ENCODE measurements at places on chromosomes 7 and 10.

DNA sequence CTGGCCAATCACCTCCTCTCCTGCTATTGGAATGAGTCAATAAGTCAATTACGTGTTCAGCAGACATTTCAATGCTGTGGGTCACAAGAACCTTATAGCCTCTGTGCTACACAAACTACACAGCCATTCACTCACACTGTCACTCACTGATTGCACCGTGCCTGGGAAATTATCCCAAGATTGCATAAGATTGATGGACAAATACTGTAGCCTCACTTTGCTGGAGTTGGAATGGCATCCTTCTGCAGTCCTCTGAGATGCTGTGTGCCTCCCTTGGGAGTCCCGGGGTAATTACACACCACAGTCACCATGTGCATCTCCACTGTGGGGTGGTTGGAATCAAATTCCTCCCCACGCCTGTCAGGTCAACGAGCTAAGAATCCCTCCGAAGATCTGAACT, 358.7 kb upstream of the MGMT start:
- no peak for DNase-seq

GRCh38 chr7:12601302-12601869, 30.9 kb downstream of the SCIN start:
- DNase-seq: no peak

DNA sequence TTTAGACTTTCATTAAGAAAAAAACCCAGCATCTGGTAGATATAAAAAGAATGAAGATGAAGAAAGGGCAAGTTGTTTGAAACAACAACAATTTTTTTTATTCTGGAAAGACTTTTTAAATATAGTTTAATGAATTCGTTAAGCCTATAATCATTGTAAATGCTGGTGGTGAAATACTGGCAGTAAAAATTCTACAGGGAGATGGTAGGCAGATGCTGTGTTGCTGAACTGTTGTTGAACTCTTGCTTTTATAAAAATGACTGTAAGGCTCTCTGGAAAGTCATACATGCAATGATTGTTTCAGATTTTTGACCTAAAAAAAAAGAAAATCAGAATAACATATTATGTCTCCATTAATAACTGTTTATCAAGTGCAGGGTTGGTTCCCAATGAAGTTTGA, 39.0 kb downstream of the SCIN start:
- no peak for DNase-seq

- DNase-seq: no peak
Observed at GRCh38 chr10:127978481-127978880, 71.6 kb downstream of the PTPRE start.

GRCh38 chr10:17154116-17154515, 24.5 kb upstream of the CUBN start:
- no peak for DNase-seq

GRCh38 chr7:83769407-83769806, 120.5 kb upstream of the SEMA3E start:
- no peak for DNase-seq

- DNase-seq: no peak
Observed at GRCh38 chr7:130872341-130872740, 138.3 kb upstream of the KLF14 start.

DNA sequence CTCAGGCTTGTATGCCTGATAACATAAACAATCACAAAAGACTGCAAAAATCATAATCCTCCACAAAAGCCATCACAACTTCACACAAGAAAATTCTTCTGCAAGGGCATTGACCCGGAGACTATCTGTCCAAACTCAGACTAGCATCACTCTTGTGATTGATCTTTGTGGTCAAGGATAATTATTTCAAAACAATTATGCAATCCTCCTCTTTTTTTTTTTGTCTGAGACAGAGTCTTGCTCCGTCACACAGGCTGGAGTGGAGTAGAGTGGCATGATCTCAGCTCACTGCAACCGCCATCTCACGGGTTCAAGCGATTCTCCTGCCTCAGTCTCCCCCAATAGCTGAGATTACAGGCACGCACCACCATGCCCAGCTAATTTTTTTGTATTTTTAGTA, 22.2 kb downstream of the CDNF start:
- DNase-seq: no peak

- no peak for DNase-seq
Observed at GRCh38 chr7:107035446-107035845, 9.1 kb upstream of the PRKAR2B start.

DNA sequence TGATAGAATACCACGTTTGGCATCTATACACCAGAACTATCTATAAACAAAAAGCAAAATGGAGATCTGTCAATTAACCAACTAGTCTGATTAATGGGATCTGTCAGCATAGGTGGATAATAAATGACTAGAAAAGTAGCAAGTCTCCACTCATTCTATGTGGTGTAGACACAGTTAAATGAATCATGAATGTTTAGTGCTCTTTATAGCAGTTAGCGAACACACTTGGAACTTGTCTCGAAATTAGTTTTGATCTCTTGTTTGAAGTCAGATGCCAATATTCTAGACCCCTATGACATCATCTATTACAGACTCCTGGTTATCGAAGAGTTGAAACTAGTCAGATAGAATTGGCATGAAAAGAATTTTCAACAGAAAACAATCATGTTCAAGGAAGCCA, 259.7 kb downstream of the AHR start:
- no peak for DNase-seq

GRCh38 chr7:27176962-27177794, 3.1 kb upstream of the HOXA10 start:
- no peak for DNase-seq

DNA sequence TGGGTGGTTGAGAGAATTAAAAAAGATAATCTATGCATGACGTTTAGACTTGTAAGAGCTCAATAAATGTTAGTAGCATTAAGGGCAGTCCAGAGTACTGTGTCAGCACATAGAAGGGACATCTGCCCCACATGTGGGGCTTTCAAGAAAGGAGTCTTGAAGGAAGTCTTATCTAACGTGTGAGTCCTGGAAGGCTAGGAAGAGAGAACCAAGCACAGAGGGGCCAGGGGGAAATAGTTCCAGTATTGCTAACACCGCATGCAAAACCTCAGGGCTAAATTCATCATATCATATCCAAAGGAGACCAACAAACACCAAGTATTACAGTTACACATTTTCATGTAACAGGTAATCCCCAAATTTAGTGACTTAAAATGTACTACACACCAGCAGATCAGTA, 122.7 kb downstream of the AOAH start:
- DNase-seq: no peak

DNA sequence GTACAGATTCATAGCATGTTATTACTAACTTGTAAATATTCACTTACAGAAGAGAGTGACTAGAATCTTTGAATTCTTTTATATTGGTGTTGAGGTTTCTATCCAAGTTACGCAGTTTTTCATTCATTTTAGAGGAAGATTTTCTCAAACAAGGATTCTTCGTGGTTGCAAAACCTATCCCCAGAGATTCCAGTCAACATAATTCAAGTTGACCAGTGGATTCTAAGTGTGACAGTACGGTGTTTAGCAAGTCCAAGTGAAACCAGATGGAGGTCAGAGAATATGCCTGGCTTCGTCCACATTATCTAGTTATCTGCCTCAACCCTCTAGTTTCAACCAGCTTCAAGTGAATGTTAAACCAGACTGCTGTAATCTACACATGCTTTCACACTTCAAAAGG, 131.9 kb downstream of the SDK1 start:
- no peak for DNase-seq

DNA sequence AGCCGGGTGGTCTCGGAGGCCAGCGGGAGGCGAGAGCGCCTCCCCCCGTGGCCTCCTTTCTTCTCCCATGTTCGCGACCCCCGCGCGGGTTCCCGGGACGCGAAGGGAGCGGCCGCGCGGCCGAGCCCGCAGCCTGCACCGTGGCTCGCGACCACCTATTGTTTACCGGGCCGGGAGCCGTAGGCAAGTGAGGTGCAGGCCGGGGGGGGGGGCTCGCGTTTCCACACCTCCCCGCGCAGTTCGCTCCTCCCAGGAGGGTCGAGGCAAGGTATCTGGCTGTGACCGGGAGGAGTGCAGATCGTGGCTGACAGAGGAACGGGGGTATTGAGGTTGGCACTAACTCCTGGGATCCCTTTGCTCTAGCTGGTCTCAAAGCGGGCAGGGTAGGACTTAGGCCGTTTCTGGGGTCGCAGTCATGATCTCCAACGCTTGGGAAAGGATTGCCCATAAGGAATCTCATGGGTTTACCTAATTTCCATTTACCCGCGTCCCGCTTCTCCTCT, 734 bp downstream of the PTPN12 start:
- DNase-seq: no peak

- DNase-seq: no peak
Observed at GRCh38 chr7:20301311-20301939, 29.3 kb upstream of the ITGB8 start.

GRCh38 chr7:110050785-110051184, 1040.1 kb upstream of the LRRN3 start:
- no peak for DNase-seq

- DNase-seq: no peak
Observed at GRCh38 chr7:151100921-151101320, 14.6 kb downstream of the AGAP3 start.

DNA sequence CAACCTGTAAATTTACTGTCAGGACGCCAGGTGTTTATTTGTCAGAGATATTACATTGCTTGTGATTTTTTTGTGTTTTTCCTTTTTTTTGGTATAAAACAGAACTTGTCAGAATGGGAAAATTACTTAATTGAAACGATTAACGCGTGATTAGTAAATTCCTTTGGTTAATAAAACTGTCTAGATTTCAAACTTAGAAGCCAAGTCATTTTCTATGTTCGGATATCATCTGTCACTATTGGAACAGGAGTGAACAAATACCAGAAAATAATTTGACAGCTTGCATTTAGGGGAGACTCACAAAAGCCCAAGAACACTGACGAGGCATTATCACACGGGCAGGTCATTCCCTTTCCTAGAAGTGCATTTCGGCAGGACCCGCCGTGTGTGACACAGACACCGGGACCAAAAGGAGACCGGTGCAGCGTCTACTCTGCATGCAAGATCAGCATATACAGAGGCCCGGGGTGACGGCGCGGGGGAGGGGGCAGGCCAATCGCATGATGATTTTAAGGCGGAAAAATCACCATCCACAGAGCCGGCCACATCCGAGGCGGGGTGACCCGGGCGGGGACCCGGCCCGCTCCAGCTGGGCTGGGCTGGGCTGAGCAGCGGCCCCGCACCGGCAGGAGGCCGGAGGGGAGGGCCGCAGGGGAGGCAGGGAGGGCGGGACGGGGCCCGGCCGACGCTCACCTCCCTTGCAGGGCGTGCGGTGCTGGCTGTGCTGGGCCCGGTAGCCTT, 841 bp downstream of the GLUD1 start:
- no peak for DNase-seq

DNA sequence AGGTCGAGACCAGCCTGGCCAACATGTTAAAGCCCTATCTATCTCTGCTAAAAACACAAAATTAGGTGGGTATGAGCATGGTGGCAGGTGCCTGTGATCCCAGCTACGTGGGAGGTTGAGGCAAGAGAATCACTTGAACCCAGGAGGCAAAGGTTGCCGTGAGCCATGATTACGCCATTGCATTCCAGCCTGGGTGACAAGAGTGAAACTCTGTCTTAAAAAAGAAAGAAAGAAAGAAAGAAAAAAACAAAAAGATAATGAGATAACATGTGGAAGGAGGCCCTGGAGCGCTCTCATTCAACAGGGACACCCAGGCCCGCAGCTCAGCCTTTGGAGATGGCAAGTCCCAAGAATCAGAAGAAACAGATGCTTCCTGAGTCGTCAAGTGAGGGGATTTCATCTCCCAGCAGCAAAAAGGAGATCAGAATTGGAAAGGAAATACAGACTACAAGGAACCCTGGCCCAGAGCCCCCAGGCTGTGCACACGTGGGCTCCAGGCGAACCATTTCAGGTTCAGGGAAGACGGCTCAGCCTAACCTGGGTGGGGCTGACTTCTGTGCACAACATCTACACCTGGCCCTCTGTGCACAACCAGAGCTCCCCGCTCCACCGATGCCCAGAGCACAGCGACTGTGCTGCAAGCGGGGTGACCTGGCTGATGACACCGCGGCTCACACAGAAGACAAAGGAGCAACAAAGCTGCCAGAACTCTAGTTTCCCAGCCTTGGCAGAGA, 33.3 kb downstream of the GNA12 start:
- no peak for DNase-seq

DNA sequence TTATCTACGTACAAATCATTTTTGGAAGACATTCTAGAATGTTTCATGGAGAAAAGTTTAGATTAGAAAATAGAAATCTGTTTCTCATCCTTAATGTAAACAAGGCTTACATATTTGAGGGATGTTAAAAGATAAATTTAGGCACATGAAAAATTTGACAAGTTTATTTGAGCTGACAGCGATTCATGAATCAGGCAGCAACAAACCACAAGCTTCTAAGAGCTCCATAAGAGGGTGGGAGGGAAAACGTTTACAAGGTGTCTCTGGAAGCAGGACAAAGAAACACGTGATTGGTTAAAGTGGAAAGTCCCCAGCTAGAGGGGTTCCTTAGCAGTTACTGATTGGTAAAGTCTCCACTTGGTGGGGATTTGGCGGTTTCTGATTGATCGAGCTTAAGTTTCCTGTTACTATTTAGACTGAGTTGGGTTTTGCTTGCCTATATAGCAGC, 228.9 kb upstream of the PITRM1 start:
- no peak for DNase-seq

DNA sequence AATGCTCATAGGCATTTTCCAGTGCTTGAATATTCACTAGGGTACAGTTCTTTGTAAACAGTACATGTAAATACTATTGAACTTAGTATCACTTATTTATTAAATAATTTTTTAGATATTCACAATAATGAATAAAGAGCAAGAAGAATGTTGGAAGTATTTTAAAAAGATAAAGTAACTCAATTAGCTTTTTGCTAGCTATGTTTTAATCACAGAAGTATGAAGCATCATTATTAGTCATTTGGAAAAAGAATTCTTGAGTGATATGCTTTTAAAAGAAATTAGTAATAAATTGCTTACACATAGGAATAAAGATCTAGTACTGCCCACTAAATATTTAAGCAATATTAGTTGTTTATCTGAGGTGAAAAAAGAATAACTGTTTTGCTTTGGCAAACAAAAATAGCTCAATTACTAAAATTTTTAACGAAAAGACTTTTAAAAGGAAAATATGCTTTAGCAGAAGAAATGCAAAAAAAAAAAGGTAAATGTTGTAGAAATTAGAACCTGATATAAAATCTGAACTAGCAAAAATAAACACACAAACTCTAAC, 66.5 kb downstream of the SGMS1 start:
- DNase-seq: no peak

- DNase-seq: no peak
Observed at GRCh38 chr7:139132887-139133286, 23.4 kb upstream of the ZC3HAV1 start.

GRCh38 chr10:88195841-88196240, 332.4 kb downstream of the PTEN start:
- no peak for DNase-seq

DNA sequence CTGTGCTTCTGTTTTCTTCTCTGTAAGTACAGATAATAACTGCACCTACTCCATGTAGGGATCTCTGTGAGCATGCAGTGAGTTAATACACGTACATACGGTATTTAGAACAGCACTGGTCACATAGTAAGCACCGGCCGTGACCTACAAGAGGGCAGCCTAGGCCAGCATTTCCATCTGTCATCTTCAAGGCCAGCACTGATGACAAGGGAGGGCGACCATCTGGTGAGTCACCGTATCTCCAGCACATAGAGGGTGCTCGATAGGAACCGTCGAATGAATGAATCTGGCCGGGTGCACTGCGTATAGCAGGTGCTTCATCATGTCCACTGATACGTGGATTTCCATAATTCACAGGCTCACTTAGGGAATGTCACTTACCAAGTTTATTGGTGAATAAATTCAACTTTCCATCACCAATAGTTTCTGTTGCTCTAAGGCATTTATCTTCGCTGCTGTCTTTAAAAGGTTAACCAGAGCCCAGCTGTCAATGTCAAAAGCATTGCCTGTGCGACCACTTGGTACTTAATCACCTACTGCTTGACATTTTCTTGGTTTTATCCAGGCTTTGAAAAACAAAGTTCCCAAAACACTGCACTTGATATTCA, 8.3 kb downstream of the NOD1 start:
- DNase-seq: no peak
